Breast epithelium (tissue), 4 donors: ENCODE measurements at places on chromosomes 7 and 10. TPM values are rescaled to one million over a fixed set of nuclear protein-coding genes. Genes with fewer than 3 reads are reported as not detected.

Gene ITGA8
- 2.6 TPM for total RNA-seq

Gene LRRC61
- 8.0 TPM for total RNA-seq

Gene ABCC2
- 3.1 TPM for total RNA-seq

Gene TDRD1
- under 0.01 TPM for total RNA-seq

Gene ARHGAP22
- 2.6 TPM for total RNA-seq

Gene FLNC
- total RNA-seq, result 7.5 TPM

Gene CALCR
- 0.66 TPM for total RNA-seq

Gene GNGT1
- total RNA-seq, result not detected

Gene ANKRD22
- total RNA-seq, result 0.59 TPM

Gene CNTNAP2
- 0.66 TPM for total RNA-seq

Gene GIMAP5
- total RNA-seq, result 18.7 TPM

Gene C10orf53
- total RNA-seq, result not detected

Gene TEX36
- total RNA-seq, result not detected

Gene PON1
- total RNA-seq, result 0.66 TPM

Gene RINT1
- total RNA-seq, result 15.7 TPM

Gene CPEB3
- total RNA-seq, result 12.1 TPM

Gene SUMF2
- total RNA-seq, result 127 TPM

Gene FGFR2
- 31.8 TPM for total RNA-seq

Gene MBLAC1
- total RNA-seq, result 2.7 TPM

Gene ARMS2
- not detected for total RNA-seq

Gene LRGUK
- 0.96 TPM for total RNA-seq

Gene MINDY3
- 34.8 TPM for total RNA-seq

Gene FAM25C
- total RNA-seq, result not detected

Gene EMX2
- 7.8 TPM for total RNA-seq

Gene RBM17
- total RNA-seq, result 62.4 TPM

Gene INSYN2A
- total RNA-seq, result 5.9 TPM

Gene SHOC2
- 60.3 TPM for total RNA-seq

Gene RADIL
- total RNA-seq, result 5.9 TPM

Gene ASB4
- 0.29 TPM for total RNA-seq

Gene BCAP29
- 68.8 TPM for total RNA-seq

Gene MTPN
- 85.5 TPM for total RNA-seq

Gene MXI1
- 75.4 TPM for total RNA-seq

Gene GBX1
- not detected for total RNA-seq

Gene HOXA5
- total RNA-seq, result 48.7 TPM

Gene ICA1
- total RNA-seq, result 45.7 TPM

Gene HOXA10
- total RNA-seq, result 2.3 TPM

Gene HYAL4
- total RNA-seq, result 0.15 TPM

Gene ABCA13
- under 0.01 TPM for total RNA-seq

Gene ZC3HAV1L
- total RNA-seq, result 19.3 TPM

Gene PIK3AP1
- total RNA-seq, result 14.2 TPM

Gene ANXA8L1
- 0.48 TPM for total RNA-seq

Gene AKR1D1
- total RNA-seq, result 0.59 TPM

Gene ABHD11
- 36.4 TPM for total RNA-seq

Gene CNNM1
- 0.98 TPM for total RNA-seq

Gene ADAM12
- total RNA-seq, result 16.4 TPM

Gene HABP2
- total RNA-seq, result 0.66 TPM

Gene IPMK
- total RNA-seq, result 13.5 TPM

Gene C1GALT1
- total RNA-seq, result 34.7 TPM

Gene LRRC4
- 1.6 TPM for total RNA-seq

Gene UTF1
- not detected for total RNA-seq

Gene LIPN
- not detected for total RNA-seq

Gene TLX1
- not detected for total RNA-seq

Gene GARIN1A
- 0.96 TPM for total RNA-seq

Gene ACTR3C
- 5.0 TPM for total RNA-seq

Gene ABCB8
- 17.6 TPM for total RNA-seq

Gene CALHM1
- total RNA-seq, result not detected
